ENCODE measurements at places on chromosomes 7 and 10.

DNA sequence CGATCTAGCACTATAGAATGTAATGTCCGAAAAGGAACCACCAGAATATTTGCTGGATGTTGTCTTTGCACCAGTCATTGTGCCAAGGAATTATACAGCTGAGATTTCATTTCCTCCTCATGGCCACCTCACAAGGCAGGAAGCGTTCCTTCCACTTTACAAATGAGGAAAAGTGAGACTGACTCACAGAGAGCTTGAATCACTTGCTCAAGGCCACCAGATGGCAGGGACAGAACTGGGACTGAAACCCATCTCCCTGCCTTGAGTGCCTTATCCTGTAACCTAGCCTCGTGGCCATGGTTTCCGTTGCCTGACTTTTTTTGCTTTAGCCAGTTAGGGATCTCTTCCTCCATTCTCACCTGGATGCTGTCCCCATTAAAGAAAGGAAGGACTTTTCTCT is 44.7 kb upstream of the PDZD8 start:
- H3K27ac ChIP-seq: no peak overlapping the region
- peaks cover 21% of the 10 kb centered on the region for H3K4me1 ChIP-seq
- DNase-seq: no peak
- peaks cover 11% of the 10 kb centered on the region for H3K27me3 ChIP-seq

GRCh38 chr10:82544377-82544776 is 669.4 kb downstream of the NRG3 start:
- H3K27me3 ChIP-seq: peaks cover 7% of the 10 kb centered on the region
- H3K27ac ChIP-seq: no peak overlapping the region
- H3K4me3 ChIP-seq: no peak overlapping the region
- H3K36me3 ChIP-seq: no peaks in the 10 kb centered on the region
- no peak for DNase-seq

GRCh38 chr10:47425813-47426419 is 41.8 kb upstream of the ZNF488 start:
- no peak overlapping the region for H3K27ac ChIP-seq
- H3K4me1 ChIP-seq: peaks cover 16% of the 10 kb centered on the region
- H3K27me3 ChIP-seq: peaks cover 4% of the 10 kb centered on the region
- H3K36me3 ChIP-seq: no peaks in the 10 kb centered on the region

DNA sequence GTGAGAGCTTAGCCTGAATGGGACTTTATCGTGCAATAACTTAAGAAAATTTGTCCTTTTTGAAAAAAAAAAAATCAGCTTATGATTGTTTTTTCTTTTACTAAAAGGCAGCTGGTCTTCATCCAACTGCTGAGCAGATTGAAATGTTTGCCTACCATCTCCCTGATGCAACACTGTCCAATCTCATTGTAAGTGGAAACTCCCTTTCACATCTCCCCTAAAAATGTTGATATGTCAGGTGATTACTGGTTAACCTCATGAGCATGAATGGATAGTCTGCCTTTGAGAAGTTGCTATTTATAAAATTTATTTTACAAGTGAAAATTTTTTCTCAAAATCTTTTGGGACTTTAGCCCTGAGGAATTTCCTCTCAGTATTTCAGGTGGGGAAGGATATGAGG is 17.8 kb upstream of the HKDC1 start:
- H3K4me1 ChIP-seq: no peaks in the 10 kb centered on the region
- H3K36me3 ChIP-seq: peaks cover 34% of the 10 kb centered on the region
- H3K27ac ChIP-seq: no peak overlapping the region
- no peak for DNase-seq
- no peak overlapping the region for H3K4me3 ChIP-seq

GRCh38 chr10:44287408-44287807 is 97.5 kb downstream of the CXCL12 start:
- H3K27me3 ChIP-seq: peaks cover 20% of the 10 kb centered on the region
- H3K36me3 ChIP-seq: no peaks in the 10 kb centered on the region
- peaks cover 4% of the 10 kb centered on the region for H3K4me1 ChIP-seq
- DNase-seq: no peak
- no peak overlapping the region for H3K4me3 ChIP-seq

- no peak overlapping the region for H3K27ac ChIP-seq
- DNase-seq: no peak
- H3K27me3 ChIP-seq: peaks cover 3% of the 10 kb centered on the region
- peaks cover 6% of the 10 kb centered on the region for H3K4me1 ChIP-seq
- no peaks in the 10 kb centered on the region for H3K36me3 ChIP-seq
Measured at GRCh38 chr7:51774178-51774577, 457.6 kb upstream of the COBL start.

GRCh38 chr10:77478247-77478961 is 159.2 kb downstream of the KCNMA1 start:
- DNase-seq: no peak
- H3K27me3 ChIP-seq: peaks cover 8% of the 10 kb centered on the region
- H3K4me3 ChIP-seq: no peak overlapping the region
- no peaks in the 10 kb centered on the region for H3K36me3 ChIP-seq
- peaks cover 23% of the 10 kb centered on the region for H3K4me1 ChIP-seq

DNA sequence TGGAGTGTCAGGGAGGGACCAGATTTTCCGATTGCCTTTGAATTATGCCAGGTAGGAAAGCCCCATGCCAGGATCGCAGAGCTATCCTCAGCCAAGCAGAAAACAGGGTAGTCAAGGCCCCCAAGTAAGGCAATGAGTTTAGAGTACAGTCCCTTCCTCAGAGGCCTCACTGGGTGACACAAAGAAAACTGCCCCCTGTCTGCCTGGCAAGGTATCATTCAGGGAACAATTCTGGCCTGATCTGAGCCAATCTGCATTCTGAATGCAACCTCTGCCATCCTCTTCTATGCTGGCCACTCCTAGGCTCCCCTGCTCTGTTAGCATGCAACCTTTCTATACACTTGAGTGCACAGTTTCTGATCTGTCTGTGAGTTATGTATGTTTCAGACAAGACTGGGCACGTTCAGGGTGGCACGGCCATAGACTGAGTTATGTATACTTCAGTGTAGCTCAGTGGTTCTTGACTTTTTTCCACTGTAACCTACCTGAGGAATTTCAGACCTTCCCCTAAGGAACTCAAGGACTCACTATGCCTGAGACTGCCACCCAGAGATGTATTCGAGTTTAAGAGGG is 336.8 kb downstream of the PLXNA4 start:
- H3K36me3 ChIP-seq: no peaks in the 10 kb centered on the region
- no peak overlapping the region for H3K27ac ChIP-seq
- peaks cover 23% of the 10 kb centered on the region for H3K27me3 ChIP-seq
- no peak for DNase-seq
